ENCODE measurements at places on chromosomes 13 and 19.

DNA sequence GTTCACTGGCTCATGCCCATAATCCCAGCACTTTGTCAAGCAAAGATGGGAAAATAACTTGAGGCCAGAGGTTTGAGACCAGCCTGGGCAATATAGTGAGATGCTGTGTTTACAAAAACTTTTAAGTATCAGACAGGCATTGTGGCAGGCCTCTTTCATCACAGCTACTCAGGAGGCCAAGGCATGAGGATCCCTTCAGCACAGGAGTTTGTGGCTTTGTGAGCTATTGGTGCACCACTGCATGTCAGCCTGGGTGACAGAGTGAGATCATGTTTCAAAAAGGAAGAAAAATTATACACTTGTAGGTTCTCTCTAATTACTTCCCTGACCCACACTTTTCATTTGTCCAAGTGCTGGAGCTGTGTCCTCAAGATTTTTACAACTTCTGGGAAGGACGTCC is 11.5 kb upstream of the LGALS14 start:
- no peak for DNase-seq

GRCh38 chr19:718991-719512 is 10.3 kb downstream of the PALM start:
- DNase-seq = no peak

- no peak for DNase-seq
These were observed at the start of gene RASGRP4 for GRCh38 chr19:38425810-38426466. Gene RASGRP4, minus strand, starts transcription at chr19:38426219. Its CDS starts 128 bp downstream, at chr19:38426091.

- no peak for DNase-seq
These were observed 543.1 kb upstream of the SLITRK5 start for GRCh38 chr13:87128036-87128435.

- no peak for DNase-seq
These were observed 247.9 kb downstream of the DACH1 start for GRCh38 chr13:71619096-71619495.

DNA sequence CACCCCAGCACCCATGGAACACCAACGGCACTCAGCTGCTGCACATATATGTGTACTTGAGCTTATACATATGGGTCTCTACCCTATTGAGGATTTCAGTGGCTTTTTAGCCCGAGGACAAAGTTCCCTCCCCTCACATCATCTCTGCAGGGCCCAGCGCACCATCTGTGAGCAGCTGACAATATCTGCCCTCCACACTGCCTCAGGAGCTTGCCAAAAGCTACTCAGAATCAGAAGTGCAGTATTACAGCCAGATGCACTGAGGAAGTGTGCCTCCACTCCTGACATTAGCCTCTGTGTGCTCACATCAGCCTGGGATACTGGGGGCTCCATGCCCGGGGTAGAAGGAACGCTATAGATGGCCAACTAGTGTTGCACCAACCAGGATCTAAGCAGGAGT is 903.9 kb downstream of the UQCRFS1 start:
- no peak for DNase-seq

DNA sequence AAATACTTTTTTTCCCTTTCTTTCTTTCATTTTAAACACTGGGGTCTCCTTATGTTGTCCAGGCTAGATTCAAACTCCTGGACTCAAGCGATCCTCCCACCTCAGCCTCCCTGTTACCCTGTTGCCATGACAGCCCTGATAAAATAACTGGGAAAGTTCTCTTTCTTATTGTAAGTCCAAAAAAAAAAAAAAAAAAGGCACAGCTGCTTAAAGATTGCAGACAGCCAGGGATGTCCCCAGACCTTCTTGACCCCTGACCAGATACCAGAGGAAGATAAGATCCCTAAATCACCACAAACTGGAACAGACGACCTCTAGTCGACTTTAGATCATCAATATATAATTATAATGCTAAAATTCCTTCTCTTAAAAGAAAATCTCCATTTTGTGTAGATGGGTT is 1.1 kb upstream of the MVB12A start:
- no peak for DNase-seq

- no peak for DNase-seq
These were observed 16.4 kb upstream of the WASF3 start for GRCh38 chr13:26541041-26541440.

DNA sequence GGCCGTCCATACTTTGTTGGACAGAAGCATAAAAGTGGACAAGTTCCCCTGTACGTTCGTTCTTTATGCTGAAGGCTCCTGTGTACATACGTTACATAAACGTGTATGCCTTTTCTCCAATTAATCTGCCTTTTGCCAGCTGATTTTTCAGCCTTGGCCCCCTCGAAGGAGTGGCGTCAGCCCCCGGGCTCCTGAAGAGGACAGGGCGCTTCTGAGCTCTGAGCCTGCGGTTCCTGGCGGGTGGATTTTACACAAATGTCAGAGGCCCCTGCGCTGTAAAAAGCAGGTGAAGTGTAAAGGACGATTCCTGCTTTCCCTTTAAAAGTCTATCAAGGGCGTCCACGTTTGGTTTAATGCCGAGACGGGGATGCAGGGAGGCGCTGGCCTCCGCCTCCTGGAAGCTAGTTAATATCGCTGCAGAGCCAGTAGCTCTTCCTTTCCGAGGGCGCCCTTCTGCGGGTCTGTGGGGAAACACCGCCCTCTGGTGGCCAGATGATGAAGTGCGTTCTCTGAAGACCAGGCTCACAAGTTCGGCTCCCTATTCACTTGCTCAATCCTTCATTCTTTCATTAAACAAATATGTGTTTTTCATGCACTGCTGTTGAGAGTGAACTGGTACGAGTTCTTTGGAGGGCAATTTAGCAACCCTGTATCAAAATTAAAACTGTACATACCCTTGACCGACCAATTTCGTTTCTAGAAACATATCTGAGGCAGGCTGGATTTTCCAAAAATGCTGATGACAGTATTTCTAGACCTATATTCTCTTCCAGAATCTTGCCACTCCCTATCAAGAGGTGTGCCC is 62.0 kb downstream of the GPR12 start:
- DNase-seq = peak; percentile 29

- DNase-seq = no peak
These were observed 5.8 kb upstream of the HSPH1 start for GRCh38 chr13:31167490-31167889.

- no peak for DNase-seq
These were observed 139.2 kb downstream of the SLITRK5 start for GRCh38 chr13:87810391-87810801.

DNA sequence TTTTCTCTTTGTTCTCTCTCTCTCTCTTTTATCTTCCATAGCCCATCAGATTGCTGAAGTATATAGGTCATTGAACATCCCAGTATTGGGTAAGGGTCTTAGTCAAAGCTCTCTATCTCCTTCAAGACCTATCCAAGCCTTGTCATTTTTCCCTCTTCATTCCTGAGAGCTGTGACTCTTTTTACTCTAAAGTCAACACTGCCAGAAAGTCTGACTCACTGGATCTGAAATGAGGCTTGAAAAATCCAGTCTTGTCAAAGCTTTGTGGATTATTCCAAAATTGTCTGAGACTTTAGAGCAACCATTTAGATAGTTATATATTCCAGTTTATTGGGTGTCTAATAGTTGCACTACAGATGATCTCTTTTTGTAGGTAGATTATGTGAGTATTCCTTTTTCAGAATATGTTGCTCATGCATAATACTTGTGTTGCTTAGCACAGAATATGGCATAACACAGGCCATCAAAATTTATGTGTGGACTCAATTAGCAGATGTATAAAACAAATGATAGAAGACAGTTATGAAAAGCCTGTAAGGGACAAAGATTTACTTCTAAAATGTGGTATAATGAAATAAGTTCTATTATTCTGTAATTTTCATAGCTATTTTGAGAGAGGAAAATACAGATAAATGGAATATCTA is 389.3 kb upstream of the PCDH9 start:
- no peak for DNase-seq

DNA sequence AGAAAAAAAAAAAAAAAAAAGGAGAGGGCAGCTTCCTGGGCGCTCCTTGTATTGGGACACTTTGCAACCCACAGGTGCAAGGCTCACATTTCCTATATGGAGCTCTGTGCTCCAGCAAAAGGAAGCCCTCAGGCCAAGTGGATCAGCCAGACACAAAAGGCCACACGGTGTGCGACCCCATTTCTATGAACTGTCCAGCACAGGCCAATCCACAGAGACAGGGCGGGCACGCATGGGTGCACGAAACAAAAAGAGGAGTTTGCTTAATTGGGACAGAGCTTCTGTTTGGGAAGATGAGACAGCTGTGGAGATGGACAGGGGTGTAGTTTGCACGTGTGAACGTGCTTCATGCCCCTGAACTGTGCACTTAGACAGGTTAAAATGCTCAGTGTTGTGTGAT is 31.6 kb upstream of the MATK start:
- DNase-seq = no peak

- no peak for DNase-seq
These were observed 259.1 kb downstream of the SLC7A1 start for GRCh38 chr13:29336356-29336755.

DNA sequence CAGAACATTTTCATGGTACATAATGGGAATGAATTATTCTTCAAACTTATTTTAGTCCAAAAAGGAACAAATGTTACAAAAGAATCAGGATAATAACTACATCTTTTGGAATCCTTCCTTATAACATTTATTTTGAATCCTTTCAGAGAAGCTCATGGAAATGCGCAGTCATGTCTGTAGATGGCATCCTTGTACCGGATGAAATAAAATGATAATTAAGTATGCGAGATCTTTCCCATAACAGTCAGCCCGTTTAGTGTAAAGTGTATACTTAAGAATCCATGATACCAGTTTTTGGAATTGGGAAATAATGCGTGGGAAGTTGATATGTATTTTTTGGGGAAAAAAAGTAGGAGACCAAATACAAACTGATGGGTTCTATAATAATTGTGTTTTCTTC is 418.8 kb downstream of the GPC5 start:
- DNase-seq = no peak

DNA sequence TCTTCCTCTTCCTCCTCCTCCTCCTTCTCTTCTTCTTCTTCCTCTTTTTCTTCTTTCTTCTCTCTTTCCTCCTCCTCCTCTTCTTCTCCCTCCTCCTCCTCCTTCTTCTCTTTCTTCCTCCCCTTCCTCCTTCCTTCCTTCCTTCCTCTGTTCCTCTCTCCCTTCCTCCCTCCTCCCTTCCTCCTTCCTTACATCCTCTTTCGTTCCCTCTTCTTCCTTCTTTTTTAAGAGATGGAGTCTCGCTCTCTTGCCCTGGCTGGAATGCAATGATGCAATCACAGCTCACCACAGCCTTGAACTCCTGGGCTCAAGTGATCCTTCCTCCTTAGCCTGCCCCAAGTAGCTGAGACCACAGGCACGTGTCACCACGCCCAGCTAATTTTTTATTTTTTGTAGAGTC is 13.2 kb downstream of the EHD2 start:
- DNase-seq = no peak

DNA sequence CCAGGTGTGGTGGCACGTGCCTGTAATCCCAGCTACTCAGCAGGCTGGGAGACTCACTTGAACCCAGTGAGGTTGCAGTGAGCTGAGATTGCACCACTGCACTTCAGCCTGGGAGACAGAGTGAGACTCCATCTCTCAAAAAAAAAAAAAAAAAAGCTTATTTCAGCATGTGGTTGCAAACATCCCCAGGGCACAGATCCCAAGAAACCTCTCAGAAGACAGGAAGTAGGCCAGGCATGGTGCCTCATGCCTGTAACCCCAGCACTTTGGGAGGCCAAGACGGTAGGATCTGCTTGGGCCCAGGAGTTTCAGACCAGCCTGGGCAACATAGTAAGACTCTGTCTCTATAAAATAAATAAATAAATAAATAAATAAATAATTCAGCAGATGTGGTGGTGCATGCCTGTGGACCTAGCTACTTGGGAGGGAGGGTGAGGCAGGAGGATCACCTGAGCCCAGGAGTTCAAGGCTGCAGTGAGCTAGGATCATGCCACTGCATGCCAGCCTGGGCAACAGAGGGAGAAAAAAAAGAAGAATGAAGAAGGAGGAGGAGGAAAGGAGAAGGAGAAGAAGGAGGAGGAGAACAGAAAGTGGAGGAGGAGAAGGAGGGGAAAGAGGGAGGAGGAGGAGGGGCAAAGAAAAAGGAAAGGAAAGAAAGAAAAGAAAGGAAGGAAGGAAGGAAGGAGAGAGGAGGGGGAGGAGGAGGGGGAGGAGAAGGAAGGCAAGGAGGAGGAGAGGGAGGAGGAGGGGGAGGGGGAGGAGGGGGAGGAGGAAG is 4.3 kb upstream of the LRRC8E start:
- no peak for DNase-seq

- DNase-seq = peak; percentile 6
These were observed 229.0 kb downstream of the POSTN start for GRCh38 chr13:37369616-37370015.

DNA sequence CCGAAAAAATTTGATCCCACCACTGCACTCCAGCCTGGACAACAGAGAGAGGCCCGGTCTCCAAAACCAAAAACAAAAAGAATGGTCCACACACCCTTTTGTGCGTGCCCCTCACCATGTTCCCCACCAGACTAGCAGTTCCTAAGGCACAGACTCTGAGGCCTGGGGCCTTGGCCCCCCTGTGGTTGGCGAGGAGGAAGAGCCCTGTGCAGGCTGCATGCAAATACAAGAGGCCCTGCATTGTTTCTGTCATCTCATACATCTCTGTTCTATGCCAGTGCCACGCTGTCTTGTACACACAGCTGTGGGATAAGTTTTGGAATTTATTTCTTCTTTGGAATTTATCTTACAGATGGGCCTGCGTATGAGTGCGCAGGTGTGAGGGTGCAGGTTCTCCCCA is 4.7 kb upstream of the YJEFN3 start:
- no peak for DNase-seq

- no peak for DNase-seq
These were observed 44.5 kb downstream of the ACTN4 start for GRCh38 chr19:38691938-38692457.

- no peak for DNase-seq
These were observed 10.4 kb upstream of the RASA3 start for GRCh38 chr13:114142640-114143490.

GRCh38 chr13:32905063-32905863 is 111.0 kb upstream of the KL start:
- no peak for DNase-seq

DNA sequence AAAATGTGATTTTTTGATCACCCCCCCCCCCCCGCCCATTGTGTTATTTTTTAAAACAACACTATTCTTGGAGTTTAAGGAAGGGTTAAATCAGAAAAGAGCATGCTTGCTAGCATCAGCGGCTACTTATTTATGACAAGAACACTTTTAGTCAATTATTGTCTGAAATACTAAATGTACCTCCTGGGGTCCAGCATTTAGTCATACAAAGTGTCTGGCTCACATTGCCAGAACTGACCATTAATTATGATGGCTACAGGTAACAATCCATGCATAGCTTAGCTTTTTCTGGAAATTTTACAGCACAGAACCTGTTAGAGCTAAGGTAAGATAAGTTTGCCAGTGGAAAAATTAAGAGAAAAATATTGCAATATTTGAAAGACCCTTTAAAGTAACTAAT is 90.1 kb downstream of the PCDH9 start:
- DNase-seq = no peak

GRCh38 chr19:47370045-47370611 is 21.0 kb downstream of the DHX34 start:
- DNase-seq = peak; percentile 36

Measured in HS-5 (cell line).